MM.1S (cell line): ENCODE measurements at places on chromosomes 3 and 15.

DNA sequence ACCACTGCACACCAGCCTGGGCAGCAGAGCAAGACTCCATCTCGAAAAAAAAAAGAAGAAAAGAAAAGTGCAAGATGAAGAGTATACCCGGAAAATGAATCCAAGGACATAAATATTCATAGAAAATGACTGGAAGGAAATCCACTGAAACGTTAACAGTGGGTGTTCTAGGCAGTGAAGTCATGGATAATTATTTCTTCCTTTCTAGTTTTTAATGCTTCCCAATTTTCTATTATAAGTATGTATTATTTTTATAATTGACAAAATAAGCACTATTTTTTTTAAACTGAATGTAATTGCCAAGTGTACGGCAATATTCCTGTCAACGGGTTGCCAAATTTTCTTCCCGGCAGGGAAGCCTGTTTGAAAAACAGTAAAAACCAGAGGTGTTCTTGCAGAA, 37.4 kb upstream of the MGLL start:
- no peak overlapping the region for H3K27ac ChIP-seq
- no peak for DNase-seq

GRCh38 chr3:143337387-143337786, 217.8 kb downstream of the CHST2 start:
- H3K4me3 ChIP-seq = no peak overlapping the region
- no peaks in the 10 kb centered on the region for H3K36me3 ChIP-seq
- H3K4me1 ChIP-seq = no peaks in the 10 kb centered on the region
- no peak overlapping the region for H3K27ac ChIP-seq

GRCh38 chr3:142027300-142027699, 122.0 kb downstream of the TFDP2 start:
- DNase-seq = no peak
- no peaks in the 10 kb centered on the region for H3K27me3 ChIP-seq
- no peaks in the 10 kb centered on the region for H3K36me3 ChIP-seq
- H3K4me1 ChIP-seq = no peaks in the 10 kb centered on the region
- H3K4me3 ChIP-seq = no peak overlapping the region; the same call in 1 of the 2 replicates

GRCh38 chr3:66485291-66485968, 15.4 kb downstream of the LRIG1 start:
- H3K4me1 ChIP-seq = peaks cover 71% of the 10 kb centered on the region
- H3K27ac ChIP-seq = no peak overlapping the region
- no peaks in the 10 kb centered on the region for H3K27me3 ChIP-seq
- H3K36me3 ChIP-seq = no peaks in the 10 kb centered on the region

DNA sequence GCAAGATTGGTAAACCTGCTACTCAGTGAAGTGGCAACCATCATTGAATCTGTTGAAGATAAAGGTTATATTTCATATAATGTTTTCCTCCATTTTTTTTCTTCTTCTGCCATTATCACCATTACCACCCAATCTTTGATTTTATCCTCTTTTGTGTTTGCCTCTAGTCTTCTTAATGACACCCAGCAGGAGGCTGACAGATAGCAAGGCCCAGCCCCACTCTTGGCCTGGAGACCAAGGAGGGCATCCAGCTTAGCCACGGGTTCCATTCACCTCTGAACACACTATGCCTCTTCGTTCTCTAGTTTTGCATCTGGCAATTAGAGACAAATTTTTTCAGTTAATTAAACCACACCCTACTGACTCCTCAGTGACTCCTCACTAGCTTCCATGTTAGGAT, 129.7 kb downstream of the TPRG1 start:
- no peaks in the 10 kb centered on the region for H3K27me3 ChIP-seq
- DNase-seq = no peak
- no peak overlapping the region for H3K4me3 ChIP-seq
- H3K27ac ChIP-seq = no peak overlapping the region
- H3K36me3 ChIP-seq = no peaks in the 10 kb centered on the region

GRCh38 chr15:65049418-65049840, 4.2 kb downstream of the SLC51B start:
- no peaks in the 10 kb centered on the region for H3K27me3 ChIP-seq
- DNase-seq = peak; percentile 96
- H3K4me1 ChIP-seq = peaks cover 44% of the 10 kb centered on the region
- H3K27ac ChIP-seq = peak overlapping the region; percentile 34; the same call in 1 of the 2 replicates

- DNase-seq = no peak
- H3K36me3 ChIP-seq = no peaks in the 10 kb centered on the region
- no peak overlapping the region for H3K4me3 ChIP-seq
- H3K27ac ChIP-seq = no peak overlapping the region
Measured at GRCh38 chr3:190086191-190086590, 34.5 kb downstream of the P3H2 start.

GRCh38 chr3:177935047-177935446, 601.2 kb upstream of the KCNMB2 start:
- H3K4me1 ChIP-seq = no peaks in the 10 kb centered on the region
- no peaks in the 10 kb centered on the region for H3K27me3 ChIP-seq
- no peak overlapping the region for H3K27ac ChIP-seq

- no peaks in the 10 kb centered on the region for H3K4me1 ChIP-seq
- H3K27ac ChIP-seq = no peak overlapping the region
- H3K4me3 ChIP-seq = no peak overlapping the region
- no peaks in the 10 kb centered on the region for H3K36me3 ChIP-seq
Measured at GRCh38 chr3:31196881-31197364, 302.5 kb upstream of the GADL1 start.
